ENCODE measurements at places on chromosomes 5 and 9. TPM values are rescaled to one million over a fixed set of nuclear protein-coding genes. Genes with fewer than 3 reads are reported as not detected.

- H3K4me1 ChIP-seq: peaks cover 3% of the 10 kb centered on the region
- H3K36me3 ChIP-seq: no peaks in the 10 kb centered on the region
- H3K4me3 ChIP-seq: no peak overlapping the region
Observed at GRCh38 chr9:128151309-128152132, 2.3 kb downstream of the LCN2 start.

CDH9 gene
- not detected for total RNA-seq

NIPSNAP3A gene
- 10.3 TPM for total RNA-seq

- H3K27ac ChIP-seq: no peak overlapping the region
- no peaks in the 10 kb centered on the region for H3K36me3 ChIP-seq
- H3K4me3 ChIP-seq: no peak overlapping the region
Observed at GRCh38 chr9:23636199-23636598, 189.8 kb downstream of the ELAVL2 start.

- peaks cover 2% of the 10 kb centered on the region for H3K27me3 ChIP-seq
- no peaks in the 10 kb centered on the region for H3K36me3 ChIP-seq
- H3K4me3 ChIP-seq: no peak overlapping the region
- H3K4me1 ChIP-seq: no peaks in the 10 kb centered on the region
- no peak for DNase-seq
Observed at GRCh38 chr9:27451207-27451797, 72.8 kb upstream of the IFNK start.

DNA sequence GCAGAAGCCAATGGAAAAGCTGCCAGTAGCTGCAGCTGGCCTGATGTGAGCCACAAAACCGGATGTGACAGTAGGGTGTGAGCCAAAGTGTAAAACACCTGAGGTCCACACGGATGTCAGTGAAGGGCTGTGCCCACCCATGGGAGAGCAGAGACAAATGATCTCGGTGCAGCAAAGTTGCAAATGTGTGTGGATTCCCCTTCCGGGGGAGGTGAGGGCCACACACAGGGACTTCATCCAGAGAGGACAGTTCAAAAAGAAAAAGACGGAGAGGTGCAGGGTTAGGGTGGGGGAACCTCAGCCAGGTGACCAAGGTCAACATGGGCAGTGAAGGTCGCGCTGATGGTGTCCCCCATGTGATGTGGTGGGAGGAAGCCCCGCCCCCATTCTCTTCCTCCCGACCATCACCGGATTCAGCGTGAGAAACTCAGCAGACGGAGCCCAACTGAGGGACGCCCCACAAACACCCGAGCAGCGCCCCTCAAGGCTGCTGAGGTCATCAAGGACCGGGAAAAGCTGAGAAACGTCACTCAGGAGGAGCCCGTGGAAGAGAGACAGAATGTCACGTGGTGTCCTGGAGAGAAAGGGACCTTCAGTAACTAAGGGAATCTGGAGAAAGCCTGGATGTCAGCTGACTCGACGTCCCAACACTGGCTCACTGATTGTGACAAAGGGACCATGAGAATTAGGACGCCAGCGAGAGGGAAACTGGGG is 11.4 kb upstream of the PTGDS start:
- no peak overlapping the region for H3K27ac ChIP-seq
- no peaks in the 10 kb centered on the region for H3K36me3 ChIP-seq
- no peak for DNase-seq
- H3K4me3 ChIP-seq: peak overlapping the region; percentile 64
- peaks cover 10% of the 10 kb centered on the region for H3K4me1 ChIP-seq

- no peaks in the 10 kb centered on the region for H3K36me3 ChIP-seq
- H3K27ac ChIP-seq: no peak overlapping the region
- H3K27me3 ChIP-seq: no peaks in the 10 kb centered on the region
- no peak for DNase-seq
- H3K4me1 ChIP-seq: no peaks in the 10 kb centered on the region
- no peak overlapping the region for H3K4me3 ChIP-seq
Observed at GRCh38 chr5:4017076-4017803, 421.6 kb downstream of the IRX1 start.

PCDHB9 gene
- total RNA-seq: not detected

- no peak overlapping the region for H3K27ac ChIP-seq
- peak overlapping the region; percentile 74 for H3K4me3 ChIP-seq
- peaks cover 7% of the 10 kb centered on the region for H3K4me1 ChIP-seq
Observed at GRCh38 chr9:129436751-129437625, 183.9 kb downstream of the C9orf50 start.

INSL6 gene
- total RNA-seq: not detected

SLCO4C1 gene
- 0.50 TPM for total RNA-seq

DNA sequence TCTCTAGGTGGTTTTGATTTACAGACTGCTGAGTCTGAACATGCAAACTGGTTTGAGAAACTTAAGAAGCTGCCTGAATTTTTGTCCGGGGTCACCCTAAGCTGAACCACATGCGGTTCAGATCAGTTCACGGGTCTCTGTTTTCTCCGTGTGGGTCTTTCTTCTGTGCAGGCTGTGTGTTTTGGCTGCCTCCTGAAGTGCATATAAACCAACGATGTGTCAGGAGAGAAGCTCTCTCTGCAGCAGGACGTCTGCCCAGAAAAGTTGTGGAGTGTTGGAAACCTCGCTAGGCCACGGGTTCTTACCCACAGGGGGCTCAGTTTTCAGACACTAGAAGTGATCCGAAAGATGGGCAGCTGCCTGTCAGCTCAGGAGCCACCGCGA is 364.2 kb downstream of the IRX2 start:
- no peak for DNase-seq
- no peaks in the 10 kb centered on the region for H3K27me3 ChIP-seq

DNA sequence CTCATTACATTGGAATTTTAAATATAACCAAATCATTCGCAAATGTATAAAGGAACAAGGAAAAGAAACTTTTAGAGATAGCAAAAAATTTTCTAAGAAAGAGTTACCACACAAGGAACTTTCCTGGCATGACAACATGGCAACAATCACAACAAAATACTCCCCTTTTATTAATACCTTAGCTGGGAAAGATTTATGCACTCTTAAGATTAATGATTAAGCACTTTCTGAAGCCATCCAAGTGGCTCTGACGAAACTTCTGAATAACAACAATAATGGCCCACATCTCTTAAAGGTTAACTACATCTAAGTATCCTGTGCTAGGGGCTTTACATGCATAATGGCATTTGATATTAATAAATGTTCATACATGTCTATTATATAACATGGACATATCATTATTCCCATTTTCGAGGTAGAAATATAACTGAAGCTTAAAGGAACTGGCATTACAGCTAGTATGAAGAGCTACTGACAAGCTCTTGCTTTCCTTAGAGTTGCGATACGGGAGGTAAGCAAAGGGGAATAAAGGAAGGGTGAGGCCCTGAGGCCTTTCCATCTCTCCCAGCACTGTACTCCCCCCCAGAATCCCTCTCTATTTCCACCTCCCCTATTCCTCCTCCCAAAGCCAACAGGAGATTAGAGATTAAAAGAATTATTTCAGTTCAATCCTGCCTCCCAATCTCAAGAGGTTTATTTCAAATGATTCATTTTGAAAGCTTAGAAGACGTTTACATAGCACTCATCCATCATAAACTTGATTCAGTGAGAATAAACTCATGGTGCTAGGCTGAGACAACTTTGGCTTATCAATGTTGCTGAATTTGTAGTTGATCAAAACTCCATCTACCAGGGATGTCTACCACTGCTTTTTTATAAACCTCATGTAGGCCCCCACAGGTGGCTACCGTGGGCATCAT is 9.6 kb downstream of the MTMR12 start:
- no peaks in the 10 kb centered on the region for H3K27me3 ChIP-seq
- H3K36me3 ChIP-seq: peaks cover 16% of the 10 kb centered on the region
- no peak for DNase-seq
- peaks cover 30% of the 10 kb centered on the region for H3K4me1 ChIP-seq

- H3K4me1 ChIP-seq: peaks cover 18% of the 10 kb centered on the region
- no peaks in the 10 kb centered on the region for H3K36me3 ChIP-seq
- no peak for DNase-seq
Observed at GRCh38 chr9:110188991-110189390, 19.0 kb downstream of the C9orf152 start.

DNA sequence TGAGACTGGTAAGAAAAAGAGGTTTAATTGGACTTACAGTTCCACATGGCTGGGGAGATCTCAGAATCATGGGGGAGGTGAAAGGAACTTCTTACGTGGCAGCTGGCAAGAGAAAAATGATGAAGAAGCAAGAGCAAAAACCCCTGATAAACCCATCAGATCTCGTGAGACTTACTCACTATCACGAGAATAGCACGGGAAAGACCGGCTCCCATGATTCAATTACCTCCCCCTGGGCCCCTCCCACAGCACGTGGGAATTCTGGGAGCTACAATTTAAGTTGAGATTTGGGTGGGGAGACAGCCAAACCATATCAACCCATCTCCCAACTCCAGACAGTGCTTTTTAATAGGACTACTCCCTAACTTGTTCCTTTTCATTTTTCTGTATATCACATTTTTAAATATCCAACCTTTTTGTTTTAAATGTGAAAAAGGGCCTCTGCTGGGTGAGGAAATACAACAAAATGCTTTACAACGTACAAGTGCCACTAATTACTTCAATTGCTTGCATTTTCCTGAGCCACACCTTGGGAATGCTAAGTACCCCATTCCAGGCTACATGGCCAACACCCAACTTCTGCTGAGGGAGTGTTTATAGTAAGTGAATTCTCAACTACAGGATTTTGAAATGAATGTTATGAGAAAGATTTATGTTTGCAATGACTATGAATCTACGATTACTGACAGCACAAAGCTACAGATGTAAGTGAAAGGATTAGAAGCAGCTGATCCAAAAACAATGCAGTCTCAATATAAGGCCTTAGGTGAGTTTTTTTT is 294.1 kb upstream of the CD180 start:
- H3K4me3 ChIP-seq: no peak overlapping the region
- H3K27me3 ChIP-seq: no peaks in the 10 kb centered on the region
- no peak for DNase-seq
- H3K27ac ChIP-seq: no peak overlapping the region
- H3K36me3 ChIP-seq: no peaks in the 10 kb centered on the region

RAB3C gene
- not detected for total RNA-seq

RNF208 gene
- 10.1 TPM for total RNA-seq

BSPRY gene
- 11.1 TPM for total RNA-seq

DNA sequence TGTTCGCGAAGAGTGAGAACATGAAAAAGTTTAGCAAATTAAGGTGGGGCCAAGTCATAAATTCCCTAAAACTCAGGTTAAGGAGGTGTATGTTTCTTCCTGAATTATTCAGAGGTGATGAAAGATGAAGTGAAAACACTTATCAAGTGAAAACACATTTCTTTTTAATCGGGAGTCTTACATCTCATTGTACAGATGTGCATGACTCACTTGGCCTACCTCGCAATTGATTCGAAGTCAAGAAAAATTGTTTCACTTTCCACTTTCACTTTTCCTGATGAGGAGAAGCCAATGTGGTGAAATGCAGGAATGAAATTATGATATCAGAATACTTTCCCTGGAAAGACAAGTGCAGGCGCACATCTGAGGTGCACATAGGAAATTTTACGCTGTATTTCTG is 78.7 kb downstream of the SLC25A46 start:
- no peak for DNase-seq
- no peak overlapping the region for H3K4me3 ChIP-seq
- H3K27ac ChIP-seq: no peak overlapping the region
- H3K4me1 ChIP-seq: no peaks in the 10 kb centered on the region
- H3K36me3 ChIP-seq: no peaks in the 10 kb centered on the region

GRCh38 chr9:102796244-102796643 is 198.9 kb upstream of the CYLC2 start:
- H3K27ac ChIP-seq: no peak overlapping the region
- no peak overlapping the region for H3K4me3 ChIP-seq
- H3K27me3 ChIP-seq: no peaks in the 10 kb centered on the region
- no peaks in the 10 kb centered on the region for H3K4me1 ChIP-seq
- H3K36me3 ChIP-seq: no peaks in the 10 kb centered on the region

- H3K36me3 ChIP-seq: no peaks in the 10 kb centered on the region
- no peak for DNase-seq
- peaks cover 13% of the 10 kb centered on the region for H3K4me1 ChIP-seq
- peaks cover 38% of the 10 kb centered on the region for H3K27me3 ChIP-seq
- H3K4me3 ChIP-seq: no peak overlapping the region
Observed at GRCh38 chr9:114856942-114857315, 51.1 kb upstream of the TNFSF15 start.

- no peak overlapping the region for H3K27ac ChIP-seq
- H3K27me3 ChIP-seq: no peaks in the 10 kb centered on the region
- H3K4me1 ChIP-seq: peaks cover 5% of the 10 kb centered on the region
- no peak for DNase-seq
Observed at GRCh38 chr5:93748875-93749397, 7.5 kb upstream of the POU5F2 start.

FRMD3 gene
- total RNA-seq: 0.34 TPM

DNA sequence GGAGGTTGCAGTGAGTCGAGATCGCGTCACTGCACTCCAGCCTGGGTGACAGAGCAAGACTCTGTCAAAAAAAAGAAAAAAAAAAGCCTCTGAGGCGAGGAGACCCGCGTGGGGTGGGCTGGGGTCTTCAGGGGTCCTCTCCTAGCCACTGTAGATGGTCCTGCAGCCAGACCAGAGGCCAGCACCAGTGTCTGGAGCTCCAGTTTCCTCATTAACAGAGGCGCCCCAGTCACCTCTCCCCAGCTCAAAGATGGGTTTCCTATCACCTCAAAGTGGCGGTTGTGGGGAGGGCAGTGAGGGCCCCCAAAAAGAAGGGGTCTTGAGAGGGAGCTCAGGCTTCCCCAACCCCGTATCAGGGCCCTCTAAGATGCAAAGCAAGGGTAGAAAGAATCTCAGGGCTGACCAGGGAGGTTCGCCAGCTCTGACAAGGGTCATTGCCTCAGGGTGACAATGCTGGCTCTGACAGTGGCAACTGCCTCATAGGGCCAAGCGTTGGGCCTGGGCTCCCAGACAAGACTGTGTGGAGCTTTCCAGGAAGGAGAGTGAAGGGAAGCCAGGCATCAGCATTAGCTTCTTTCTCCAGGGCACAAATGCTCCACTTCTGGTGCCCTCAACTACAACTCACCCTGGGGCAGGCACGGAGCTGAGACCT is 15.0 kb downstream of the STK10 start:
- H3K36me3 ChIP-seq: peaks cover 66% of the 10 kb centered on the region
- H3K27ac ChIP-seq: peak overlapping the region; percentile 79
- peaks cover 77% of the 10 kb centered on the region for H3K4me1 ChIP-seq
- DNase-seq: no peak

HSD17B4 gene
- total RNA-seq: 81.1 TPM

DNA sequence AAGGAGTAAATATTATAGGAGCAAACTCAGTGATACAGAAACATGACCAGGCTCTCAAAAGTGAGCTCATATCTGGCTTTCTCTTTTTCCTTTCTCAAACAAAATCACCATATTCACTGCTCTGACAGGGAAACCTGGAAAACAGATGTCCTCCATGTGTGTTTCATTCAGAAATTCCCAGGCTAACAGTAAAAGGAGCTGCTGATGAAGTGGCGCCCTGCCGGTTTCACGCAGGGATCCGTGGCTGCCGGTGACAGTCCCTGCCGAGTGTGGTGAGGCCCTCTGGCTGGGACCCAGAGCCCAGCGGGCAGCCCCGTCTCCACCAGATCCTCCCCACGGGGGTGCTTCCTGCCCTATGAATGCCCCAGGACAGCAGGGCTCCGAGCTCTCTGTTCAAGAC is 208.1 kb downstream of the GNA14 start:
- peaks cover 4% of the 10 kb centered on the region for H3K27me3 ChIP-seq
- no peak for DNase-seq
- no peak overlapping the region for H3K27ac ChIP-seq
- no peaks in the 10 kb centered on the region for H3K4me1 ChIP-seq
- no peak overlapping the region for H3K4me3 ChIP-seq

SLC35A4 gene
- total RNA-seq: 91.9 TPM
